ENCODE measurements at places on chromosomes 12 and 14.

DNA sequence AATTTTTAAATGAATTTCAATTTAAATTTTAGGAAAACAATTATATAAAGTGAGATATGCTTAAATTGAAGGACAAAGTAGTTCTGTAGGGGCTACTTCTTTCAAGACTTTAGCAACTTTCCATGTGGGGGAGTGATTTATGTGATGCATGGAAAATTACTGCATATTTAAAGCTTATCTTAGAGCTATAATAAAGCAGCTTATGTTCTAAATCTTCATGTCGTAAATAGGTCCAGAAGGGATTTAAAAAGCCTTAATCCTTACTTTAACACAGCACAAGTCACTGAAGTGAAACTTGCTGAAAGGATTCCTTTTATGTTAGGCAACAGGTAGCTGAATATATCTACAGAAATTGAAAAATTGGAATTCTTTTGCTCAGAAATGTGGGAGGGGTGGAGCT is 340.4 kb downstream of the NAV3 start:
- DNase-seq: no peak

DNA sequence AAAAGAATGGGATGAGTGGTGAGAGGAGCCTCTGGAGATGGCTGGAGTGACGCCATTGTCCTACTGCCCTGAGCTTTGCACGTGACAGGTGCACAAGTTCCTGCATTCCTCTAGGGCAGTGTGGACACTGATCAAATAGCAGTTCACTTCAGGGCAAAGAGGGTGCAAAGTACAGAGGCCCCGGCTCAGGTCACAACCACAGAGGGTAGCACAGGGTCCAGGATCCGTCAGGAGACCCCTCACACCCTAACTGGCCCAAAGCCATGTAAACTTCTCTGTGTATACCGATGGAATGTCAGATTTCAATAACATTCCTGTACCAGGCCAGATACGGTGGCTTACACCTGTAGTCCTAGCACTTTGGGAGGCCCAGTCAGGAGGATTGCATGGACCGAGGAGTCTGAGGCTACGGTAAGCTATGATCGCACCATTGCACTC is 10.4 kb upstream of the FBLN5 start:
- no peak for DNase-seq

GRCh38 chr12:108029051-108029835 is 99.8 kb upstream of the WSCD2 start:
- no peak for DNase-seq

DNA sequence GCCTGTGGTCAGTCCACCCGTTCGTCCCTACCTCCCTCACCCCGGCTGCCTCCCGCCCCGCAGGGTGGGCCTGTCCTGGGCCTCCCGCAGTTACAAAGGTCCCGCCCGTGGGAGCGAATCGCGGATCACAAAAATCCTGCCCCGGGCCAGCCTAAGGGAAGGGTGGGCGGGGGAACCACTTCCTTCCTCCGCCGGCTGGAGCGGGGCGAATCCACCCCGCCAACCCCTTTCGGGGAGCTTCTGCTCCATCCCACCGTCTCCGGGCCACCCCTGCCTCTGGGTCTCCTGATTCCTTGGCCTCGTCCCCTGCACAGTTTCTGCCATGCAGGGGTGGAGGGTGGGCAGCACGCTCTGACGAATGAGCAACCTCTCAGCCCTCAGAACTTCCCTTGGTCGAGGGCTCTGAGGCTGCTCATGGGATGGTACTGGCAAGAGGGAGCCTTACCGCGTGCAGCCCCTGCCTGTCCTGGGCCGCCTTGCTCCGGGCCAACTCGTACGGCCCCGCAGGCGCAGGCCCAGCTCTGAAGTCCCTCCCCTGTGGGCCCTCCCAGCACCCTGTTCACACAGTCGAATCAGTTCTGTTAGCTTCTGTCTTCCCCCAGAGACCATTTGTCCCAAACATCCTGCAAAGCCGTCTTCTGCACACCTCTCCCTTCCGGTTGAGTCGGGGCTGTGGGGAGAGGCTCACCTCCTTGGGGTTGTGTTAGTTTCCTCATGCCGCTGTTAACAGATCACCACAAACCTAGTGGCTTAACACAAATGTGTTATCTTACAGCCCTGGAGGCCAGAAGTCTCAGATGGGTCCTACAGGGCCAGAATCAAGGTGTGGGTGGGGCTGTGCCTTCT is 589 bp upstream of the HVCN1 start:
- DNase-seq: no peak

- no peak for DNase-seq
Observed at GRCh38 chr12:98149691-98150210, 365.6 kb upstream of the TMPO start.

DNA sequence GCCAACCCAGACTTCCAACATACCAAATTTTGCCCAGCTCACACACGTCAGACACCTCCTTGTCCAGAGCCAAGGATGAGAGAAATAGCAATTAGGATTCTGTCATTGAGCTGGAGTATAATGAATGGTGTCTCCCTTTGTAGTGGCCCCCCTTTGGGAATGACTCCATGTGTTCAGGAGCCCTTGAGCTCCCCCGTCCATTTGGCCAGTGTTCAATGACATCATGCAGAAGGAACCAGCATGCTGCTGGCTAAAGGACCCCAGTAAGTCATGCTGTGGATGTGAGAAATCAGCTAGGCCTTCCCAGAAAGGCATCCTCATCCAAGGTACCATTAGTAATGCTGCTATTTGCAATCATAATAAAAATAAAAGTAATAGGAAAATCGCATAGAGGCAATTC is 158.8 kb upstream of the SRRM4 start:
- no peak for DNase-seq

GRCh38 chr12:111413442-111414086 is 7.8 kb downstream of the SH2B3 start:
- no peak for DNase-seq

- no peak for DNase-seq
Observed at GRCh38 chr14:78917462-78917861, 747.3 kb downstream of the NRXN3 start.

DNA sequence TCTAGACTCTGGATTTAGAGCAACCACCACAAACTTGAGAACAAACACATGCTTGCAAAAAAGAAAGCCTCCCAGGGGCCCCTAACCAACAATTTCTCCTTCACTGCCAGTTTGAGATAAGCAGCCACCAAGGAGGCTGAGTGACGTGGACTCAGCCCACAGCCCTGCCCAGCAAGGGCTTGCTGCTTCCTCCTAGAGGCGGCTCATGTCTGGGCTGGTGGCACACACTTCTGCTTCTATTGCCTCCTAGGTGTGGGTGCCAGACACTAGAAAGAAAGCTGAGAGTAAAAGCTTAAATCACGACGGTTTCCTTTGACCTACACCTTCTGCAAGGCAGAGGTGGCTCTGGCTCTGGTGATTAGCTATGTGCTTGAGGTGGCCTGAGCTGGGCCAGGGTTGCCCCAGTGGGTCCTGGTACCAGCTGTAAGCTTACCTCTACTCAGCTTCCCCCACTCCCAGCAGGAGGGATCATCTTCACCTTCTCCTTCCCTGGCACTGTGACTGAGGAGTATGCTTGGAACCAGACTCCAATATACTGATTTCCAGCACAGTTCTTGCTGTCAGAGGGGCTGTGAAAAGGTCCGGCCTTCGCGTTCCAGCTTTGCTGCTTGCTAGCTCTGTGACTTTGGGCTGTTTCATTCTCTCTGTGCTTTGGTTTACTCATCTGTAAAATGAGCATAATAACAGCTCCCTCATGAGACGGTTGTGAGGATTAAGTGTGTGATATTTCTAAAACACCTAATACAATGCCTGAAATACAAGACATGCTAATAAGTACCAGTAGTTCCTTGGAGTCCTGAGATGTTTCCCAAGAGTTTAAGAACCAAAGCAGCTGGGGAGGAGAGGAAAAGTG is 89.7 kb upstream of the PARP11 start:
- no peak for DNase-seq

DNA sequence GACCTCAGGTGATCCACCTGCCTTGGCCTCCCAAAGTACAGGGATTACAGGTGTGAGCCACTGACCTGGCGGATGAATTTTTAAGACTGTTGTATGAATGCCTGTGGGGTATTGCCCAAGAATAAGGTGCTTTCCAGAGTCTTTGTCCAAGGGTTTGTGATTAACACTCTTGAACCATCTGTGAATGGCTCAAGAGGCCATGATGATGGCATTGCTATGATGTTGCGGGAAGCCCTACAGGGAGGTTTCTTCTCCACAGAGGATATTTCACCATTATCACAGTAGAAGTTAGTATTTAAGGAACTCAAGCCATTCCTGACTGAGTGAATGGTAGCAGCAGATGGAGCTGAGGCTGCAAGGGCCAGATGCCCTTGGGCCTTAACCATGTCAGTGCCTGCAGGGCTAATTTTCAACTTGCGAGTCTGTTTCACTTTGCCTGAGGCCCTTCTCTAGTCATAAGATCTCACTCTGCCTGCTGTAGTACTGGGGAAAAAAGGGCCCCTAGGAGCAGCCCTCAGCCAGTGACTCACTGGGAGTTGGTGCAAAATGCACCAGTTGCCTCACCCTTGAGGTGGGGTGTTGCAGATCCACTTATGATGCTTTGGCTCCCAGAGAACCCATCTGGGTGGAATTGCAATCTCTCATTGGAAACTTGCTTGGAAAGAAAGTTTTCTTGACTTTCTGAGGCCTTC is 108.6 kb upstream of the FLRT2 start:
- DNase-seq: no peak

DNA sequence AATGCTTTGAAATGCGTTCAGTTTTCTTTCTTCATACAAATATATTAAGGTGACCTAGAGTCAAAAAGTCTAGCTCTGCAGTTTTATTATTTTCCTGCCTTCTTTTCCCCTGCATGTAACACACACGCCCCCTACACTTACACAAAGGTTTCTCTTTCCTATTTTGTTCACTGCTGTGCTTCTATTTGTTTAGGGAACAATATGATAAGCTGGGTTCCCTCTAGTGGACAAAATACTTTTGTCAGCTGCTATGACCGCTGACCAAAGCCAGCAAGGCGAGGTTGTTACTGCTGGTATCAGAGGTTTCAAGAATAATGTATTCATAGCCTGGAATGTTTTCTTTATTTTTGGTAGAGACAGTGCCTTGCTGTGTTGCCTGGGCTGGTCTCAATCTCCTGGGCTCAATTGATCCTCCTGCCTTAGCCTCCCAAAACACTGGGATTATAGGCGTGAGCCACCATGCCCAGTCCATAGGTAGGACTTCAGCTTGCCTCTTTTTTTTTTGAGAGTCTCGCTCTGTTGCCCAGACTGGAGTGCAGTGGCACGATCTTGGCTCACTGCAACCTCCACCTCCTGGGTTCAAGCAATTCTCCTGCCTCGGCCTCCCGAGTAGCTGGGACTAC is 33.4 kb downstream of the FNTB start:
- no peak for DNase-seq

DNA sequence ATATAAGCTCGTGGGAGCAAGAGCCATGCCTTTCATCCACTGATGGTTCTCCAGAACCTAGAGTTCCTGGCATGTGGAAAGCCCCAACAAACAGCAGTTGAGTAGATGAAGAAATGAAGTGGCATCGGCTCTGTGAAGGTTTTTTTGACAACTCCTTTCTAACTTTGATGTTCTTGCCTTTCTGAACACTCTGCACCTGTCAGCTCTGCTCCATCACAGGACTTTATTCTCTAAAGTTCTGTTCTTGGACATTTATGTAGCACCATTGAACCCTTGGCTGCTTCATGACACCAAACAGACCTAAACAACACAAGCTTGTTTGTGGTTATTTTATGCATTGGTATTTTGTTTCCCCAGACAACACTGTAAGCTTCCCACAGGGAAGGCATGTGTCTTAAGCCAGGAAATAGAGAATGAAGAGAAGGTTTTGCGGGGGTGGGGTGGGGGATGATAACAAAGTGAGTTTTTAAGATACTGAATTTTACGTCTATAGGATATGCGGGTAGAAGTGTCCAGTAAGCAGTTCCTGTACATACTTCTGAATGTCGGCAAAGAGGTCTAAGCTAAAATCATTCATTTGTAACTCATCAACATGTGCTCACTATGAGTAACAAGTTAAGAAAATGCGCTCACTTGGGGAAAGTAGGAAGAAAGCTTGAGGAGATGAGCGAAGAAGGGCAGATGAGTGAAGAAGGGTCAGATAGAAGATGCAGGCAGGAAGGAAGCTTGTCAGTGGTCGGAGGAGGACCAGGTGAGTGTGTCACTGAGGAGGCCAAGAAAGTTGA is 146.0 kb upstream of the PLEKHG7 start:
- DNase-seq: no peak

DNA sequence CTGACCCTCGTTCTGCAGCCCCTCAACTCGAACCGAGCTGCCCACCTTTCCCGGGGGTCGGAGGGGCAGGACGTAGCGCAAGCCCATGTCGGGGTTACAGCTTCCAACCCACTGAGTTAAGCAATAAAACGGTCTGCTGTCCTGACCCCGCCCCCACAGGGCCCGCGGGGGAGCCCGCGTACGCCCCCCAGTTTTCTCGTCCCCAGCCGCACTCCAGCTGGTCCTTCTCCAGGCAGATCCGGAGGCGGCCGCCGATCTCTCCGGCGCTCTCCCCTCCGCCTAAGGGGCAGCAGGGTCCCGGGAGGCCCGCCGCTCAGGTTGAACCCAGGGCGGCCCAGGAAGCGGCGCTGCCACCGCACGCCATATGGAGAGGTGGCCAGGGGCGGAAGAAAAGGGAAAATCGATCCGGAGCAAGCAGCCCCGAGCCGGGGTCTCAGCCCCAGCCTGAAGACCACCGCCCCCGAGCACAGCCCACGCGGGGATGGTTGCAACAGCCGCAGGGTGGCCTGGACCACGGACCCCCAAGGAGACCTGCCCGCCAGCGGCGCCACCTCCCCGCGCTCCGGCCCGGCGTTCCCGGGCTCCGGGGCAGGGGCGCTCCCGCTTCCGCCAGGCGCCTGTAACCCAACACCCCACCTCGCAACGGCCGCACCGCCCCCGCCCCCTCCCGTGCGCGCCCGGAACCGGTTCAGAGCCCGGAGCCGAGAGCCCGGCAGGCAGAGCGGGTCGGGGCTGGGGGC is 760 bp downstream of the ACTN1 start:
- DNase-seq: no peak

Measured in NCI-H2081 treated with DMSO at 0.1 percent for 48 hours (cell line).